8988T (cell line): ENCODE measurements at places on chromosomes 11 and 22.
A peak's percentile ranks its signal among the peaks of the same experiment; 100 is the strongest.

- DNase-seq = no peak
Measured at GRCh38 chr11:119780222-119780953, 51.4 kb upstream of the NECTIN1 start.

GRCh38 chr11:17471501-17471900 is 5.1 kb downstream of the ABCC8 start:
- DNase-seq = no peak

DNA sequence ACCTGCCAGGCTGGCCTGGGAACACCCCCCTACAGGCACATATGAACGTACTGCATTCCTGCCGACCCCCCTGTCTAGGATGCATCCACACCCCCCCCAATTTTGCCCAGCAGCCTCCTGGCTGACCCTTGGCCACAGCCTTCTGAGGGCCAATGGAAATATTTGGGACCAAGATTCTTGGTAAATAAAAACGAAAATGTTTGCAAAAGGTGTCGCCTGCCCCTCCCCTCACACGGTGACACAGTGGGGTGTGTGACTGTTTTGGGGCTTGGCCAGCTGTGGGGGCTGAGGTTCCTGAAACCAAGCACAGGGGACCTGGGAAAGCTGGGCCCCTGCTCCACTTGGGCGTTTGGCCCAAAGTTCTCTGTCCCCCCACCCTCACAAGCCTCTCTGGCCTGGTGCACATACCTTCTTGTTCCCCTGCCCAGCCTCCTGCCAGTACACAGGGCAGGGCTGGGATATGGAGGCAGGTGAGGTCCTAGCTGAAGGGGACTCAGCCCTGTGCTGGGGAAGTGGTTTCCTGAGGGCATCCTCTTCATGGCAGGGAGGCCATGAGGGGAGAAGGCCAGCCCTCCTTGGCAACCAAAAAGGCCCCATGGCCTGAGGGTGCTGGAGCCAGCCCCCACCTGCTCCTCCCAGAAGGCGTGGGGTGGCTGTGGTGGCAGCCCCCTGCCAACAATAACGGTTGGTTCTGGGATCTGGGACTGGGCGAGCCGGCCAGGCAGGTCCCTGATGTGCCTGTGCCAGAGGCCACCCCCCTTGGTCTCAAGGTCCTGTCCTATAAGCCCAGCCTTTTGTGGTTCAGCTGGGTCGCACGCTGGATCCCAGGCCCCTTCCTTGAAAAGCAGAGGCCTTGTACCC is 2.1 kb upstream of the CRACR2B start:
- DNase-seq = no peak

DNA sequence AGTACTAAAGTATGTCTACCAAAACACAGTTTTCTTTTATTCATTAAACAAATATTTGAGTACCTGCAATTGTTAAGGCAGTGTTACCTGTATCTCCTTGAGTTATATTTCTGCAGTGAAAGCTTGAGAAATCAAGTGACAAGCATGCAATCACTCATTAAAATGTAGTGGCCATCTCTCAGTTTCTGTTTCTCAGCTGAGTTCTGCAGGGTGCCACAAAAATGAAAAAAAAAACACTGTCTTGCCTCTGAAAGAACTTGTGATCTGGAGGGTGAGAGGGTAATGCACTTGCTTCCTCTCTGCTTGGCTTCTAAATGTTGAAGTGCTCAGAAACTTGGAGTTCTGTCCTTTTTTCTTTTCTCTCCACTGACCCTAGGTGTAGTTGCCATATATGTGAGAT is 6.8 kb downstream of the QSER1 start:
- DNase-seq = no peak

DNA sequence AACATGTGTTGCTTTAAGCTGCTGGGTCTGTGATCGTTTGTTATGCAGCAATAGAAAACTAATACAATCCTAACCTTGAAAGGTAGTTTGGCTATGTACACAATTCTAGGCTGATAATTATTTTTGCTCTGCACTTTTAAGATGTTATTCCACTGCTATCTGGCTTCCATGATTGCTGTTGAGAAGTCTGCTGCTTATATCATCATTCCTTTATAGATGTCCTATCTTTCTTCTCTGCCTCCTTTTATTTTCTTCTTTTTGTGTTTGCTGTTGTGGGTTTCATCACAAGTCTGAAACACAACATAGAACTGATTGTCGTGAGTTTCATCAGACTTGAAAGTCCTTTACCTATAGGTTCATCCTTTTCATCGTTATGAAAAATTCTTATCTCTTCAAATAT is 24.1 kb downstream of the FXYD6 start:
- DNase-seq = no peak

DNA sequence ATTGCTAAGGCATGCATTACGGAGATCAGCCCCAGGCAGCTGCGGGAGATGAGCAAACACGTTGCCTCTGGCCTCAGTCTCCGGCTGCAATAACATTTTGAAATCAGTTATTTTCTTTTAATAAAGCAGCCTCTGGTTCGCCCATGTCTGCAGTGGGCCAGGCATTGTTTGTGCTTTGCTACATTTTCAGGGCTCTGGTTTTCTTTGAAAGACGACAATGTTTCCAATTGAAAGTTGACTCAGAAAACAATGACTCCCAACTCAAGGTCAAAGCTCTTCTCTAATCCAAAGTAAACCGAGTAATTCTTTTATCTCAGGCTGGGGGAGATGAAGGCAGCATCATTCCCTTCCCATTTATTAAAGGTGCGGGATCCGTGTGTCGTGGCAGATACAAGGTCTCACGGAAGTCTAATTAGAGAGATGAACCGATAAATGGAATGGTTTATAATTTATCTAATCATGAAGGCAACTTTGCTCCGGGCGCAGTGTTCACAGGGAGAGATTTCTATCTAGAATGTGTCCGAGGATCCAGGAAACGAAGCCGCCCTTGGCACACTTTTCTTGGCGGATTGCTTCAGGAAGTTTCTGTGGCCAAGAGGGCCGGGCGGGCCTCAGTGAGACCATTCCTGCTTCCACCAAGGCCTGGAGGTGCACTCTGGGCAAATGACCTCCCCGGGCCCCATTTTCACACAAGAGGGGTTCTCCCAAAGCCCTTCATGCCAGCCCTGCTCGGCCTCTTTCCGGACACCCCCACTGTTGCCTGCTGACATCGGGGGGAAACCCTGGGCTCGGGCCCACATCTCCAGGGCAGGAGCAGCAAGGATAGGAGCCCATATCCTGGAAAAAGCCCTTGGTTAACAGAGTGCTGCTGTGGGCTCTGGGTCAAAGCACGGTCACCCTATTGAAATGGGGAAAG is 811.4 kb downstream of the BRD1 start:
- DNase-seq = no peak

- DNase-seq = no peak
Measured at GRCh38 chr11:936199-936598, 10.5 kb downstream of the AP2A2 start.

- DNase-seq = no peak
Measured at GRCh38 chr11:8800520-8801110, 110.4 kb upstream of the AKIP1 start.

DNA sequence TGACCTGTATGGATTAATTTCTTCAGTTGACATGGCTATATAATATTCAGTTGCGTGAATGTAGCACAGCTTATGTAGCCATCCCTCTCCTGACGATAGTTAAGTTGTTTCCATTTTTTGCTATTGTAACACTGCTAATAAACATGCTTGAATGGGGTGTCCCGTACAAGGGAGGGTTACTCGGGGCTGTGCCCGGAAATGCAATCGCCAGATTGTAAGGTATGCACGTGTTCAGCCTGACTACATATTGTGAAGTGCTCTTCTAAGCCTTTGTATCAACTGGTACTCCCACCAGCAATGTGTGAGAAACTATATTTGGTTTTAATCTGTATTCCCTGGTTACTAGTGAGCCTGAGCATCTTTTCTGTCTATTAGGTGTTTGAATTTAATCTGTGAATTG is 16.1 kb downstream of the ST3GAL4 start:
- DNase-seq = no peak

GRCh38 chr22:31609716-31610115 is 52.3 kb downstream of the PISD start:
- no peak for DNase-seq

- DNase-seq = no peak
Measured at GRCh38 chr11:15851051-15851498, 505.3 kb downstream of the SOX6 start.

DNA sequence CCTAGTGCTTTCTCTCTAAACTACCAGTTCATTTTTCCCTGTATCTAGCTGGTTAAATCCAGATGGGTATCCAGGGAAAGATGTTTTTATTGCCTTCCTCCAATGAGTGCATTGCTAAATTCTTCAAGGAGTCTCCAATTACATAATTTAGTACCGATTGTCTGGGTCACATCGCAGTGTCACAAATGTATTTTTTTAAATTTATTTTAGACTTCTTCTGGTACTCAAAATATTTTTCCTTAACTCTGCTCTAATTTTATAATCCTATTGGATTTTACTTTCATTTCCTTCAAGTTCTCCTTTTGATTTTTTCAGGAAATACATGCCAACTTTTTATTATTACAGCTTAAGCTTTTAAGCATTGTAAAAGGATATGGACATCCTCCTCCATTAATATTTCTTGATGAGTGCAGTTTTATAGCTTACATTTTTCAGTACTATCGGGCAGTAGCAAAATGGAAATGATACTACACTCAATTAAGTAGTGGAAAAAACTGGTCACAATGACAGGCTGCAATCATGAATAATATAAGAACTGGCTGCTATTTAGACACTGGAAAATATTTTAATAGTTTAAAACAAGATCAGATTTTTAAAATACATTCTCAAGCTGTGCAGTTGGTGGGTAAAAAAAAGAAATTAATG is 20.3 kb downstream of the BBOX1 start:
- no peak for DNase-seq

DNA sequence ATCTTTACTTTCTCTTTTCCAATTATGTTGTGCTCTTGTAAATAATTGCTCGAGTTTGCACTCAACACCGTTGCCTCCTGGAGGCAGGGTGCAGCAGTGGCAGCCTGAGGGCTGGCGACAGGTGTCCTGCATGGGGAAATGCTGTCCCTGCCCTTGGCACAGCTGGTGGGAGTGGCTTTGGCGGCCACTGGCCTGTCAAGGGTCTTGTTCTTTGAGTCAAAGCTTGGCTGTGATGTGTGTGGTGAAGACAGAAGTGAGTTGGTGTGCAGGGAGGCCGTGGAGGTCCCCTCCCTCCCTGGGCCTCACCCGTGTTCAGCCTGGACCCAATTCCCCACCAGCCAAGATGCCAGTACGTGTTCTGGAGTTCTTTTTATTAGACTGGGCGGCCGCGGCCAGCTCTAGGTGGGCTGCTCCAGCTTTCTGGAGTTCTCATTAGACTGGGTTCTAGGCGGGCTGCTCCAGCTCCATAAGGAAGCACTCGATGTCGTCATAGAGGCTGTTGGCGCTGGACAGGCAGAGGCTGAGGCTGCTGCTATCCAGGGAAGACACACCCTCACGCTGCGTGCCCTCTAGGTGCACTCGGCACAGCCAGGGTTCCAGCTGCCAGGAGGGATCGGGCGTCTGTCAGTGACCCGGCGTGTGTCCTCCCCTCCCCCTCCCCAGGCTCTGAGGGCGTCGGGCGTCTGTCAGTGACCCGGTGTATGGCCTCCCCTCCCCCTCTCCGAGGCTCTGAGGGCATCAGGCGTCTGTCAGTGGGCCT is 3.4 kb downstream of the IRF7 start:
- DNase-seq = no peak

- no peak for DNase-seq
Measured at GRCh38 chr11:44835296-44835695, 108.5 kb downstream of the TSPAN18 start.

- no peak for DNase-seq
Measured at GRCh38 chr11:115290479-115290878, 213.7 kb downstream of the CADM1 start.

- DNase-seq = no peak
Measured at GRCh38 chr11:63462137-63462536, 28.8 kb downstream of the PLAAT5 start.

- DNase-seq = no peak
Measured at GRCh38 chr22:37343348-37343747, 61.0 kb downstream of the CYTH4 start.

DNA sequence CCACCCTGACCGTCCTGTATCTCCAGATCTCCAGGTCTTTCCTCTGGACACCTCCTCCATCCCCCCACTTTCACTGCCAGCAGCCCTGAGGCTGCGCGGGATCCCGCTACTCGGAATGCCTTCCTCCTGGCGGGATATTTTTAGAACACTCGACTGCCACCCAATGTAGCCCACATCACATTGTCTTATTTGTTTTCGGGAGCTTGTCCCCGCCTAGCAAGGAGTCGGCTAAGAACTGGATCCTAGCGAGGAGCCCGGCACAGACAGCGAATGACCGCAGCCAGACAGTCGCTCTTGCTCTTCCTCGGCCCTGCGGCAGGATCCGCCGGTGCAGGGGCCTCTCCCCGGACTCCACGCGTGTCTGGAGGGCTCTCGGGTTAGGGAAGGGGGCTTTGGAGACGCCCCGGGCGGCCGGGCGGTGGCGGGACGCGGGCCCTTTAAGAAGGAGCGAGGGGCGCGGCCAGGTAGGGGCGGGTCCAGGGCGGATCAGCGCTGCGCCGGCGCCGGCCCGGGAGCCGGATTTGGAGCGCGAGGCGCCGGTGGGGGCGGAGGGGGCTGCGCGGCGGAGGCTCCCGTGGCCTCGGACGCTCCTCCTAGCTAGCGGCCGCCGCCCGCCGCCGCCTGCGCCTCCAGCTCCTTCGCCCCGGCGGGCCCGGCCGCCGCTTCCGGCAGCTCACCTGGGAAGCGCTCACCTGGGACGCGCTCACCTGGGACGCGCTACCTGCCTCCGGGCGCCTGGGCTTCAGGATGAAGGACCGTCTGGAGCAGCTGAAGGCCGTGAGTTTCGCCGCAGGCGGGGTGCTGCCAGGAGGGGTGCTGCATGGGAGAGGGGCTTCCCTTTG is at the start of gene STX3:
Gene STX3 (plus strand): TSS at position 518 of the 842 bp plus-strand sequence. CDS start 230 bp downstream, at position 748.
- peak; percentile 84 for DNase-seq

GRCh38 chr11:74672956-74673692 is 58.1 kb downstream of the CHRDL2 start:
- DNase-seq = no peak

- no peak for DNase-seq
Measured at GRCh38 chr22:32572741-32573500, 98.3 kb downstream of the FBXO7 start.

DNA sequence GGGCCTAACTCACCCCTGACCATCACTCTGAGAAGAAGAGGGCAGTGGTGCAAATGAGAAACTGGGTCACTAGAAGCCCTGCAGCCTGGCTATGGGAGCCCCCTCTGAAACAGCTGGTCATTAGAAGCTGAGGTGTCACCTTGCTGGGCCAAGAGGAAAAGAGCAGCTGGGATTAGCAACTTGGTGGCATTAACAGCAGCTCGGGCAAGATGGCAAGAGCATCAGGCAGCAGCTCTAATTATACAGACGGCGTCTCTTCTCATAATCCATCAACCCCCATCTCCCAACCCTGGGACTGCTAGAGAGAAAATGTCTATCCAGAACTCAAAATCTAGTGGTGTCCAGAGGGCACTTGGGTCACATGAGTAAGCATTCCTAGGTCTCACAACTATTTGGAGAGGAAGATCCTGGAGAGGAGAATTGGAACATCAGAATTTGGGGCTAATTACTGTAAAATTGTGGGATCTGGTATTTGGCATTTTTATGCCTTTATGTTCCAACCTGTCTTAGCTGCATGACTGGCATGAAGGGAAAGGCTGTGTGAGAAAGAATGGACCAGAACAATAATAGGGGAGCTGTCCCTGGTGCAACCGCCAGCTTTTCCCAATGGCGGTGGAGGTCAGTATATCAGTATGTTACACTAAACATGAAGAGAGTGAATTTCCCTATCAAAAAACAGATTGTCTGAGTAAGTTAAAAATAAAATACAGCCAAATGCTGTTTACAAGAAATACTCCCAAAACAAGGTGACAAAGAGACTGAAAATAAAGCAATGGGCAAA is 7.6 kb upstream of the LMO1 start:
- DNase-seq = no peak
